Cerebellar nuclear complex (tissue), 1 donor: ENCODE measurements at places on chromosomes 3 and 15.

- DNase-seq = no peak
These were observed 85.2 kb downstream of the CGNL1 start for GRCh38 chr15:57461541-57461940.

GRCh38 chr3:181757694-181758306 is 46.1 kb downstream of the SOX2 start:
- no peak for DNase-seq

DNA sequence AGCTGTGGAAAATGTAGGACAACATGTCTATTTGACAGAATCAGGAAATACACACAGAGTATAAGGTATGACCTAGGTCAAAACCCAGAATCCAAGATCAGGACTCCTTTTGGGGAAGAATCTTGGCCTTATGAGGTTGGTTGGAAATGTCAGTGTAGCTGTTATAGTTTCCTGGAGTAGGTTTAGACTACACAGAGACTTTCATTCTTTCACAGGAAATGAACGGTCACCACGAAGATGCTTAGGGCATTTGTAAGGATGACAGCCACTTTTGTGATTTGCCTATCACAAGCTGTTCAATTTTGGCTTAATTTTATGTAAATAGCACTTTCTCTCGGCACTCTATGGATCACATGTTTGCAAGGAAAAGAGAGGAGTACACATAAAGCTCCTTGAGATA is 18.6 kb upstream of the ZBTB20 start:
- DNase-seq = no peak

DNA sequence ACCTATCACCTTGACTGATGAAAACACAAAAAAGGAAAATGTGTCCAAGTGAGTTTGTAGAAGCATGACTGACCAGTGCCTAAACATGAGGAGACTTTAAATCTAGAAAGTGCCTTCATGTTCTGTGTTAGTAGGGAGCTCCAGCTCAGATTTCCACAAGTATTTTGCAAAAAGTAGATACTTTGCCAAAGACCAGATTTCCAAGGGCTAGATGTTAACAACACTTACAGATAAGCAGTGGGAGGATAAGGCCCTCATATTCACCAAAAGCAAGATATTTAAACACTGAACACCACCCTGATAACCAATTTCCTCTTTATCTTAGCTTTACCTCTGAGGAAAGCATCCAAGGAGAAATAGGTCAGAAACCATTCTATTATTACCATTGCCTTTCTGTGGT is 91.0 kb downstream of the MYO5A start:
- no peak for DNase-seq

DNA sequence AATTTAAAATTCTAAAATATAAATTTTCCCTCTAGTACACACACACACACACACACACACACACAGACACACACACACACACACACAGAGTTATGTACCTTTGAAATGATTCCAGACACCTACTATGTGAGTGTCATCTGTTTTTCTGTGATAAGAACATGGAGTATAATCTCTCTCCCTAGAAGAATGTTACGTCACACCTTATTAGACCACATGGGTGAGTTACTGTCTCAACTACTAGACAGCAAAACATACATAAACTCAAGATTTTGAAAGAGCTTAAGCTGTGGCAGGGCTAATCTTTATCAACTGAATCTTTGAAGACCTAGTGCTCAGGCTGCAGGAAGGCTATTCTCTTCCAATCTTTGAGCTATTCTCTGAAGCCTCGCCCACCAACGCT is 385.9 kb upstream of the BCHE start:
- no peak for DNase-seq

- no peak for DNase-seq
These were observed 199.7 kb upstream of the CHRNA7 start for GRCh38 chr15:31830591-31830990.

DNA sequence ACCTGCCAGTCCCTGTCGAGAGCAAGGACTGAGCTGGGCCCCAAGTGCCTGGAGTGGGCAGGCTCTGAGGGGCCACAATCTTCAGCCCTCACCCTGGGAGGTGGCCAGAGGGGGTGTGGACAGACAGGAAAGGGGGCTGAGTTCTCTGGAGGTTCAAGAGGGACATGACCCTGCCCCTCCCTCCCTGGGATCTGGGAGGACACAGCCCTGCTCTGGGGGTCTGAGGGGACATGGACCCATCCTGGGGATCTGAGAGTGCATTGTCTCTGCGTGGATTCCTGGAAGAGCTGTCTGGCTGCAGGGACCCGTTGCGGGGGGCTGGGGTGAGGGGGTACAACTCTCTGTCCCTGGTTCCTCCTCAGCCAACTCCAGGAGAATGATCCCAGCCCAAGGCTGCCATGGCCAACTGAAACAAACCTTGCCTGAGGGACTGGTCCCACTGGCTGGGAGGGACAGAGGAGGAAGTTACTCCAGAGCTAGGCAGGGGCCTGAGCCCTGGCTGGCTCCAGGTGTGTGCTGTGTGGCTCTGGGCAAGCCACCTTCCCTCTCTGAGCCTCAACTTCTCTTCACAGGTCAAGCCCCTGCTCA is 29.0 kb downstream of the PTH1R start:
- no peak for DNase-seq
